ENCODE measurements at places on chromosomes 3 and 15.

- no peak for DNase-seq
These were observed 368.2 kb downstream of the PTPRG start for GRCh38 chr3:61929617-61930016.

- no peak for DNase-seq
These were observed 54.0 kb downstream of the PLOD2 start for GRCh38 chr3:146106986-146107385.

DNA sequence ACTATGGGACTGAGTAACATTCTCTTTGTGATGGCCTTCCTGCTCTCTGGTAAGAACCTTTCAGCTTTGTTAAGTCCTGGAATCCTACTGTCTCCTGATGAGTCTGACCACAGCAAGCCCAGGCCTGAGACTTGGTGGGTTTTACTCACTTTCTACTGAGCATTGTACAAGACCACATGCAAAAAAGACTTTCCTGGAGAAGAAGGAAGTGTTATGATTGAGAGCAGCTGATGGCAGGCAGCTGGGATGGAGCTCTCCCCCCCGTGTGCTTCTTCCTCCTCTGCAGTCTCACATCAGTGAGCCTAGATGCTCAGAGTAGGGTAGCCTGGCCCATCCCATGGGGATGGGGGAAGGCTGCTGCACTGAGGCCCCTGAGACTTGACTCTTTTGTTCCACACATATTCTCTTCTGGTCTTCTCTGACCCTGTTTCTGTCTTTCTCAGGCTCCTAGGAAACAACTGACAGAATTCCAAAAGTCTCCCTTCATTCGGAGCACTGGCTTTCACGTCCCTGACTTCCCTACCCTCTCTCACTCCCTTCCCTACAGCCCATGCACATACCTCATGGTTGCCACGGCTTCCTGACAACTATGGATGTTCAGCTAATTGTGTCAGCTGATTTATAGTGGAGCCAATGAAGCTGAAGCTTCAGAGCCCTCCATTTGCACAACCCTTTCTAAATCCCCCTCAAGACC is 36.6 kb downstream of the CD86 start:
- no peak for DNase-seq

GRCh38 chr15:35546511-35547381 is 781 bp upstream of the DPH6 start:
- no peak for DNase-seq

DNA sequence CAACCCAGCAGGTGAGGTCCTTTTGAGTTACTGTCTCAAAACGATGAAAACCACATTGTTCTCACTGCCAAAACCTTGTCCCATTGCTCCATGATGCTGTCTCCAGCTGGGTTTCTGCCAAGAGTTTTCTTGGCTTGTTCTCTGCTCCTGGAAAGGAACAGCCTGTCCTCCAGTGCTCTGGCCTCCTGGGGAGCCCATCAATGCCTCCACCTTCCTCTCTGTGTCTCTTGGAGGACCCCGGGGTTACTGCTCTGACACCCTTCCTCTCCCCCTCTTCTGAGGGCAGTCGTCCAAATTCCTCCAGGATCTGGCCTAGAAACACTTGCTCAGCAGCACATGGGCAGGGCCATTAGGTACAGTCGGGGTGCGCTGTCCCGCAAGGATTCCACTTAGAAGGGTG is 63.9 kb upstream of the RGMA start:
- DNase-seq = no peak

DNA sequence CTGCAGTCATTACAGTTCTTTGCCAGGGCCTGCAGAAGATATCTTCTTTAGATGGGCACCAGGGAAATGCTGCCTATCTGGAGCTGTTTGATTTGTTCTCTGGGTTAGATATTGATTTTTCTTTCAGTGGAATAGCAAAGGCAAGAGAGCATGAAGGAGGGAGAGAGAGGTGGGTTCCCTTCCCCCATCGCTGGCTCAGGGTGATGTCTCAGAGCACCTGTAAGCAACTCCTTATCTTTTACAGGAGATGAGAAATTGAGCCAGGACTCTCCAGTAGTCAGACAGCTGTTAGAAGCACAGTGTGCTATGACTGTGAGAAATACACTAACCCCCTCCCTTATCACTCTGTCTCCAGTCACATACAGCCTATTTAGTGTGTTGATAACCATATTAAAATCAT is 89.3 kb upstream of the SLC24A5 start:
- no peak for DNase-seq

Data from activated gamma-delta T cell treated with Interleukin-2 at 50 U/mL for 16 hours (primary cell).